ENCODE measurements at places on chromosomes 5 and 9.
A peak's percentile ranks its signal among the peaks of the same experiment; 100 is the strongest.

GRCh38 chr5:54438620-54439389 is 16.7 kb upstream of the HSPB3 start:
- no peak for DNase-seq

DNA sequence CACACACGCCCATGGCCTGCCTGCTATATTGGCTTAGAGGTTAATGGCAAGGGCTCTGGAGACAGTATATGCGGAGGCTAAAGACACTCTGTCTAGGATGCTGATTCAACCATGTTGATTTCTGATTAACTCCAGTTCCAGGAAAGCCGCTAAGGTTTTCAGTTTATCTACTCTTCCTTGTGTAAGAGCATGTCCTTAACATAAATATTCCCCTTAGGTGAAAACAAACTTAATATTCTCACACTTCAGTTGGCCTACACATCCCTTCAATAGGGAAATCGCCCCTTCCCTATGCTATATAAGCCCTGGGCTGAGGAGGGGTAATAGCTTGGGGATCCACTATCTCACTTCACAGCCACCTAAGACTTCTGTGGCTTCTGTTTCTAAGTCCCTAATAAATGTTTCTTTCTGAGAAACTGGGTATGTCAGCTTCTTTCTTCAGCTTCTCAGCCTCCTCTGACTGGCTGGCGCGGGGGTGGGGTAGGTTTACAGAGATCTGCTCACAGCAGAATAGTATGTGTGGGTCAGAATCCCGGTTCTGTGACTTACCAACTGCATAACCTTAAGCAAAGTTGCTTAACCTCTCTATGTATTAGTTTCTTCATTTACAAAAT is 4.3 kb upstream of the GPX3 start:
- DNase-seq = no peak

DNA sequence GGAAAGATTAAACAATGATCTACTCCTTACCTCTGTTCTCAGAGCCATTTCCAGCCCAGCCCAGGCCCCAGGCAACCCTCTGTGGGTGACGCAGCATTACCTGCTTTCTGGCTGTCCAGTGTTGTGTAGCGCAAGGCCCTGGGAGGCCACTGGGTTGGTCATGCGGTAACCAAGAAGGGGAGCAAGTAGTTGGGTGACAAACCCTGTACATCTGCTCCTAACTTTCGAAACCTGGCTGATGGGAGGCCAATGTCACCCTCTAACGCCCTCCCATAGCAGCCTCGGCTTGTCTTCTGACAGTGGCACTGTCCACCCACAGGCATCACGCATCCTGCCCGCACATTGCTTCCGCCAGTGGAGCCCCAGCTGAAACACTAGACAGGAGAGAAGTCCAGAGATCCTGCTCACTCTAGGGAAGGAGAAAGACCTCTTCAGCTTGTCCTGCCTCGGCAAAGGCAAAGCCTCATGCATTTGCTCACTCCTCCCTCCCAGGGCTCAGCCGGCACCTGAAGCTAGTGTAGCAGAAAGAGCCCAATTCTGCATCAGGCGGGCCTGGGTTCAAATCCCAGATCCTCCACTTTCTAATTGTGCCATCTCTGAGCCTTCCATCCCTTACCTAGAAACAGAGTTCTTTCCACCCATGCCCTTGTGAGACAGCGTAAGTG is 94.6 kb downstream of the ADAMTS2 start:
- DNase-seq = no peak

- DNase-seq = no peak
Observed at GRCh38 chr9:135931349-135931820, 24.0 kb upstream of the CAMSAP1 start.

DNA sequence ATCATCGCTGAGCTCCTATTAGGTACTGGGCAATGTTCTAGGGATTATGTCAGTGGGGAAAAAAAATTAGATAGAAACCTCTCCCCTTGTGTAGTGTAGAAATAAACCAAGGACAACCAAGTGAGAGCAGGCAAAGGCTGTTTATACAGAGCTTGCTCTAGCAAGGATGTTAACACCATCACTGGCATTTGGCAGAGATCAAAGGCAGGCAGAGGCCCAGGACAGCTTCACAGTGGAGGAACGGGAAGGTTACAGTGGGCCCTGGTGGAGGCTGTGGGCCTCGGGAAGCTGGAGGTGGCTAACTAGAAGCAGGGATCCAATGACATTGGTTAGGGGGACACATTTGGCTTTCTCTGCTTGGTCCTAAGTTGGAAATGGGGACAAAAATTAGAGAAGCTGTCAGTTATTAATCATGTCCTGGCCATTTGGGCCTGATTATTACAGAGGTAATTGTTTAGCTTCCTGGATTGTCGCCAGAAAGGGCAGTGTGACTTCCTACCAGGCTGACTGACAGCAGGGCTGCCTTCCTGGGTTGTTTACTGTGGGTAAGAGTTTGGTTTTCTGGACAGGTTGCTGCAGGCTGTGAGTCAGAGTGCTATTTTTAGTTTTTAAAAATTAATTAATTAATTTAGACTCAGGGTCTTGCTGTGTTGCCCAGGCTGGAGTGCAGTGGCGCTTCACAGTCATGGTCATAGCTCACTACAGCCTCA is 259.3 kb downstream of the ROR2 start:
- no peak for DNase-seq

- no peak for DNase-seq
Observed at GRCh38 chr9:125551781-125552180, 155.2 kb downstream of the MAPKAP1 start.

DNA sequence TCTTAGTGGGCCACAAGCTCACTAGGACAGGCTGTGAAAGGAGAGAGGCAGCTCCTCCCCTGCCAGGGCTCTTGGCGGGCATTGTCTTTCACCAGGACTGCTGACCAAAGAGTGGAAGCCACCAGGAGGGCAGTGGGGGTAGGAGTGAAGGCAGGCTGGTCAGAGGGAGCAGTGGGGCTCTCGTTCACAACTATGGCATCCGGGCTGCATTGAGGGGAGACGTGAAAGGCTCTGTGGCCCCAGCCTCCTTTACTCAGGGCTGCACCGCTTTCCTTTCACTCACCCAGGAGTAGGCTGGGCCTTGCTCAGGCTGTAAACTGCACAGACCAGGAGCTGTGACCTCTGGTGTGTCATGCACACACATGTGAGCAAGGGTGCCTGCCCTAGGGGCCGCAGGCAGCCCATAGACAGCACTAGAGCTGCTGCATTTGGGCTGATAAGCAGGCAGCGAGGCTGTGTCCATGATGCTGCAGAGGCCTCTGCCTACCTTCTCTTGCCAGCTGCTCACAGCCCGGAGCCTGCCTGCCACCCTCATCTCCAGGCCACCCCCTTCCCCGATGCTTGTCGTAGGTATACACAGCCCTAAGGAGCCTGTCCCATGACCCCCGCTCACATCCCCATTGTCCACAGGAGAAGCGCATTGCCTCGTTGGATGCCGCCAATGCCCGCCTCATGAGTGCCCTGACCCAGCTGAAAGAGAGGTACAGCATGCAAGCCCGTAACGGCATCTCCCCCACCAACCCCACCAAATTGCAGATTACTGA is 130.4 kb downstream of the DAB2IP start:
- no peak for DNase-seq

DNA sequence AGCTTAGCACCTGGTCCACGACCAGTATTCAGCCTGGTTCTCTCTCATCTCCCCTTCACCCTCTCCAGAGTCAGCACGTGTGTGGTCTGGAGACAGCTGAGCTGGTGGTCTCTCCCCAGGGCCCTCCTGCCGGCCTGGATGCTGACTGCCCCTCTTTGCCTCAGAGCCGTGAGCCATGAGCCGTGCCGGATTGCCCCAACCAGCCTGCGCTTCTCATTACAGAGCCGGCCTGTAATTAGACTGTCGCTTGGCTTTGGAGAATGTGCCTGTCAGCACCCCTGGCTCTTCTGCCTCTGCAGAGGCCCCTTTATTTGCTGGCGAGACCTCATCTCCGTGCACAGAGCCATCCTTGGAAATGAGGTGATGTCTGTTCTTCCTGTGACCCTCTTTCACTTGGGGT is 118.7 kb upstream of the BOD1 start:
- no peak for DNase-seq

DNA sequence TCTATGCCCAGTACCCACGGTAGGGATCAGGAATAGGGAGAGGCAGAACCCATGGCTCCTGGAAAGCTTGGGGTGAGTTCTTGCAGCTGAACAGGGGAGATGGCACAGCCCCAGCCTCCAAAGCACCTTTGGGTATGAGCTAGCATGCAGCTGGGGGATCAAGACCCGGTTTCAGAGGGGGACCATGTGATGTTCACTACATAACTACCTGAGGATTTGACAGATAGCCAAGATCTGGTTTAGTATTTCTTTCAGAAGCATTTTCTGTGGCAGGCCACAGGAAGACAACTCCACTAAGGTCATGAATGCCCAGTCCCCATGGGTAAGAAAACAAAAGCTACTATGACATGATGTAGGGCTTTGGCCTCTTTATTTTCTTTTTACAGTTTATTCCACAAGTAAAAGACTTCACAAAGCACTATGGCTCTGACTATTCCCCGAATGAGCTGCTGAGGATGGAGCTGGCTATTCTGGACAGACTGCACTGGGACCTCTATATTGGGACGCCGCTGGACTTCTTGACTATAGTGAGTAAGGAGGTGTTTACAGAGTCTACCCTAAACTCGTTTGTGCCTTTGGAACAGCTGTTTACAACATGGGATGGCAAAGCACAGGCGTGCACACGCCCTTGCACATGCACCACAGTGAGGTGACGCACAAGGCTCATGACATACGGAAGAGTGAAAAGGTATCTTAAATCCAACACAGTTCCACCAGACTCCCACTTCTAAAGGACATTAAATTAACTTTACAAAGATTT is 3.4 kb downstream of the CCNI2 start:
- DNase-seq = no peak

GRCh38 chr9:110427497-110428104 is 89.9 kb upstream of the TXNDC8 start:
- no peak for DNase-seq

DNA sequence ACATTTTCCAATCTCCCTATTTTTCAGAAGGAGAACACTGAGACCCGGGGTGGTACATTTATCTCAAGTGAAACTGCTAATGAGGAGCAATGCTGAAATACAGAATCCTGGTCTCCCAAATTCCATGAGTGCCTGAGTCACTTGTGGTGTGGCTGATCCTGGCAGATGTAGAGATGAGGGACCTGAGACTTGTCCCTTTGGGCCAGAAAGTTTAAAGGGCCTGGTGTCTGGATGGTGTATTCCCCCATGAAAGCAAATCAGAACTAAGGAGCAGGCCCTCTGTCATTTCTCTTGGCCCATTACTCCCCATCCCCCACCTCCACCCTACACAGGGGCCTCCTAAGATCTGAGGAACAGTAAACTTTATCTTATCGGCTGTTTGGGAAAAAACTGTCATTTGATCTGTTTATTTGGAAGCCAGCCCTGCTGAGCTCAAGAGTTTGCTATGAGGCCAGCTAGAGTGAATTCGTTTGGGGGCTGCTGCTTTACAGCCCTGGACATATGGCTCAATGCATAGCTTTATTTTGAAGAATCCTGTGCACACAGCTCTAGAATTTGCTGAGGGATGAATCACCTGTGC is 140.3 kb downstream of the LHFPL2 start:
- DNase-seq = peak; percentile 48

- DNase-seq = no peak
Observed at GRCh38 chr9:115456515-115456914, 338.6 kb upstream of the TNC start.

GRCh38 chr5:59724482-59725391 is 168.8 kb downstream of the PDE4D start:
- DNase-seq = peak; percentile 40

DNA sequence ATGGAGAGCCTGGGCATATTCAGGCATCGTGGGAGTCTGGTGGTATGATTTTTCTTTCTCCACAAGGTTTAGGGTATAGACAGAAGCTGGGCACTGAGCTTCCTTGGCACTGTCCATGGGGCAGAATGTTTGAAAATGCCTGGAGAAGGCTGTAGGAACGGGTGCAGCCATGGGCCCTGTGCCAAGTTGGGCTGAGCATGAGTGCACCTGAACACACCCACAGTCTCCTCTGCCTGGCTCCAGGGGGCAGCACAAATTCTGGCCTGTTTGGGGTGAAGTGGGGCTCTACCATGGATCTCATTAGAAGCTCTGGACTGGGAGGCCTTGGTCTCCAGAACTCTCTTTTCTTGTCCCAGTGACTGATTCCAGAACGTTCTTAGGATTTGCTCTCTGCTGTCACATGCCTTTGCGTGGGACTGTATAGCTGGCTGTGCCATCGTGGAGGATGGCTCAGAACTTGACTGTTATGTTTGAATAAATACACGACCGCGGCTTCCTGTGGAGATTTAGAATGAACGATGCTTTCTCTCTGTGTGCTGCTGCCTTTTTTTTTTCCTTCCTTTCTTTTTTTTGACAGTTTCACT is 229.8 kb downstream of the FANCC start:
- no peak for DNase-seq

DNA sequence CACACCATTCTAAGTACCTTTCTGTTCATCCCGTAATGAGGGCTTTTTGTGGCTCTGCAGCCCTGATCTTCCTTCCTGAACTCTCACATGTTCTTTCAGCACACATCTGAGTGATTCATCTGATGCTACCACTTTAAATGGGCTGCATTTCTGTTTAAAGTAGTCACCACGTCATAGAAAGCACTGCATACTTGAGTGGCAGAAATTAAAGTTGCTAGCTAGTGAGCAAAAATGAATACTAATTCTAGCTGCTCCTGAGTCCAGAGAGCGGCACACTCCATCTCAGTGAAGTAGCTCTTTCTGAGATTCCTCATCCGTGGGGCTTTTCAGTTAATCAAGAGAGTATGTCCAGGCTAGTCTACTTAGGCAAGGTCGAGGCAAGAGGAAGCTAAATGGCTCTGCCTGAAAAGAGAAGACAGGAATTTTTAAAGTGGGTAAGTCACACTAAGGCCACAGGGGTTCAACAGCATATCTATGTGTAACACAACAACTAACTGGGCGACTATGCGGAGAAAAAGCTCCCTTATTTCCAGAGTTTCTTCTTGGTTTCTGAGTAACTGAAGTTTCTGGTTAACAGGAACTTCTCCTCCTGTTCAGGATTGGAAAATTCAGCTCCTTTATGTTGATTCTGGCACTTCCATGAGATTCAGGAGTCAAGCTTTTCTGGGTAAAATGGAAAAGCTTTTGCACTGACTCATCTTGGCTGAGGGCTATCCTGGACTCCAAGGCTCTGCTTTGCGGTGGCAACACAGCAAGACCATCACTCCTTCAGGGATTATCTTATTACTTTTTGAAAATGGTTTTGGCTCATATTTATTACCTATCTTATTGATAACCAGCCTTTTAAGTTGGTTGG is 109.5 kb downstream of the TAF11L14 start:
- no peak for DNase-seq

- DNase-seq = no peak
Observed at GRCh38 chr5:169182797-169183196, 118.1 kb downstream of the SLIT3 start.

DNA sequence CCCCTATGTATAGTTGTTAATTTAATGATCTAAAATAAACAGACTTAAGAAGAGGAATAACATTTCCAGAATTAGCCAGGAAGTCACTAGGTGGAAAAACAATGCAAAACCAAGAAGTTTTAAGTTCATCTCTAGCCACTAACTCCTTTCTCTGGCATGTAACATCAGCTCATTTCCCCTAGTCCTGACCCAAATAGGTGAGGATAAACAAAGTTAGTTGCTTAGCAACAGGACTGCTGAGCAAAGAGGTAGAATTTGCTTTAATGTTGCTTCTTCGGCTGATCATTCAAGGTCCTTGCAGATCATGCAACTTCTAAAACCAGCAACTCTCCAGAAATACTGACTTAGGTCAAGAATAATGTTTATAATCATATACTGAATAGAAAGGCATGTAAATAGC is 675.8 kb downstream of the CETN3 start:
- no peak for DNase-seq
